ENCODE measurements at places on chromosomes 4 and X.

- H3K27me3 ChIP-seq = peaks cover 5% of the 10 kb centered on the region
- no peak for DNase-seq
- H3K4me1 ChIP-seq = no peaks in the 10 kb centered on the region
- H3K36me3 ChIP-seq = no peaks in the 10 kb centered on the region
Measured at GRCh38 chrX:112768563-112768962, 72.1 kb downstream of the AMOT start.

GRCh38 chr4:28621591-28621990 is 1761.0 kb downstream of the STIM2 start:
- no peaks in the 10 kb centered on the region for H3K36me3 ChIP-seq
- H3K4me3 ChIP-seq = no peak overlapping the region
- no peak for DNase-seq

DNA sequence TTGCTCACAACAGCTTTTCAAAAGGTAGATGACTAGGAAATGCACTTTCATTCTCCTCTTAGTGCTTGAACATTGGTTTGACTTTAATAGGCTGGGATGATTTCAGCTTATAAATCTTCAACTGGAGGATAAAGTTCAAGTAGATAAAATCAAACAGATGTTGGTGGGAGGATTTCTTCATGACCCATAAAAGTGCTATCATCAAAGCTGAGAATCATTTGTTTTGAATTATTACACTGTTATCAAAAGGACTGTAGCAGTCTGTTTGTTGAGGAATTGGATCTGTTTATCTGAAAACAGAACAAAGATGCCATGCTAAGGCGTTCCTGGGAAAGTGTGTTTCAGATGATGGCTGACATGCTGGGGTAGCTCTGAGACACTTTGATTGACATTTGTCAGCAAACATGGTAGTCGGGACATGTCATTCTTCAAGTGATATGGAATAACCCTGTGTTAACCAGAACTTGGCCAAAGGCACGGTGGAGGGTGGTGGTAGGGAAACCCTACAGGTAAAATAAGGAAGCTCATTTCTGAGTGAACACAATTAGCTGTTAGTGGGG is 304.0 kb upstream of the PITX2 start:
- no peak overlapping the region for H3K27ac ChIP-seq
- no peak overlapping the region for H3K4me3 ChIP-seq
- H3K27me3 ChIP-seq = peaks cover 5% of the 10 kb centered on the region
- no peaks in the 10 kb centered on the region for H3K4me1 ChIP-seq
- no peaks in the 10 kb centered on the region for H3K36me3 ChIP-seq

DNA sequence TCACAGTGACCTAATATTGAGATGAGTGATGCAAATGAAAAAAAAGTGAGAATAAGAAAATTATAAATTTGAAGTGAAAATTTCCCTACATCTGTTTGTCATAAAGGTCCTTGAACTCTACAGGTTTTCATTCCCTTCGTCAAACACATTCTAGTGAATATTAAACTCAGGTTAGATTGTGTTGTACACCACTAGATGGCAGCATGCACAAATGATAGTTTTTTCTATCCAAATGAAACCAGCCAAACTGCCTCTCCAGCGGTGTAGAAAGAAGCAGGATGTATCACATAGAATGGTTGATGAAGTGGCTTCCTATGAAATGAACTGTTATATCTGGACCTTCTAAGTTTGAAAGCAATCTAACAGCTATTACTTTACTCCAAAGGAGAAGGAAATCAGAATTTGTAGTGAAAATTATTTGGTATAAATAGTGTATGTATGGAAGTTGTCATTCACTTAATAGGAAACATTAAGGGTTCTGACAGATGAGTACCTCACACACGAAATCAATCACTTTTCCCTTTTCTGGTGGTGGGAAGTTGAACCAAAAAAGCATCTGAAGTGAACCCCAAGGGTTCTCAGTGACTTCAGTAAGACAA is 382.7 kb downstream of the UNC5C start:
- H3K4me3 ChIP-seq = no peak overlapping the region
- DNase-seq = no peak
- H3K27me3 ChIP-seq = no peaks in the 10 kb centered on the region
- H3K36me3 ChIP-seq = no peaks in the 10 kb centered on the region
- H3K27ac ChIP-seq = no peak overlapping the region

DNA sequence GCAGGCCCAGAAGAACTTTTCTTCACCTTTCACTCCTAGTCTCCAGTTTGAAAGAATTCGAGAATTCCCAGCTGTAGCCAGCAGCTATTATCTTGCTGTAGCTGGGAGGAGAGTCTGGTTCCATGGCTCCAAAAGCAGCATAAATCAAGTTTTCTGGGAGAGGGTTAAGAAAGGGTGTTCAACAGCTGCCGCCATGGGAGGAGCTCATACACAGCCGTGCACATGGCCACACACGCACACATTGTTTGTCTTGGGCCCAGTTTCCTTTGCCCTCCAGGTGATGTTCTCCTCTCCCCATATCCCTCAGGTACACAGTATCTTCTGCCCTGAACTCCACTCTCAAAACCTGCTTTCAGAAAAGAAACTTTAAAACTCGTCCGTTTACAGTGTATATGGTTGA is 4.1 kb upstream of the GPC3 start:
- H3K36me3 ChIP-seq = no peaks in the 10 kb centered on the region
- DNase-seq = no peak
- no peak overlapping the region for H3K4me3 ChIP-seq
- no peaks in the 10 kb centered on the region for H3K4me1 ChIP-seq
- peaks cover 12% of the 10 kb centered on the region for H3K27me3 ChIP-seq

- H3K4me3 ChIP-seq = no peak overlapping the region
- no peak overlapping the region for H3K27ac ChIP-seq
- no peak for DNase-seq
- no peaks in the 10 kb centered on the region for H3K27me3 ChIP-seq
- H3K36me3 ChIP-seq = no peaks in the 10 kb centered on the region
- no peaks in the 10 kb centered on the region for H3K4me1 ChIP-seq
Measured at GRCh38 chr4:12555011-12555410, 929.1 kb downstream of the RAB28 start.
